Muscle of leg (tissue), 16 donors: ENCODE measurements at places on chromosomes 3 and 15. TPM values are rescaled to one million over a fixed set of nuclear protein-coding genes. Genes with fewer than 3 reads are reported as not detected.
A peak's percentile ranks its signal among the peaks of the same experiment; 100 is the strongest.

FAH gene
- total RNA-seq: 12.3 TPM

LYSMD2 gene
- total RNA-seq: 6.5 TPM

GAP43 gene
- total RNA-seq: 4.3 TPM

DNA sequence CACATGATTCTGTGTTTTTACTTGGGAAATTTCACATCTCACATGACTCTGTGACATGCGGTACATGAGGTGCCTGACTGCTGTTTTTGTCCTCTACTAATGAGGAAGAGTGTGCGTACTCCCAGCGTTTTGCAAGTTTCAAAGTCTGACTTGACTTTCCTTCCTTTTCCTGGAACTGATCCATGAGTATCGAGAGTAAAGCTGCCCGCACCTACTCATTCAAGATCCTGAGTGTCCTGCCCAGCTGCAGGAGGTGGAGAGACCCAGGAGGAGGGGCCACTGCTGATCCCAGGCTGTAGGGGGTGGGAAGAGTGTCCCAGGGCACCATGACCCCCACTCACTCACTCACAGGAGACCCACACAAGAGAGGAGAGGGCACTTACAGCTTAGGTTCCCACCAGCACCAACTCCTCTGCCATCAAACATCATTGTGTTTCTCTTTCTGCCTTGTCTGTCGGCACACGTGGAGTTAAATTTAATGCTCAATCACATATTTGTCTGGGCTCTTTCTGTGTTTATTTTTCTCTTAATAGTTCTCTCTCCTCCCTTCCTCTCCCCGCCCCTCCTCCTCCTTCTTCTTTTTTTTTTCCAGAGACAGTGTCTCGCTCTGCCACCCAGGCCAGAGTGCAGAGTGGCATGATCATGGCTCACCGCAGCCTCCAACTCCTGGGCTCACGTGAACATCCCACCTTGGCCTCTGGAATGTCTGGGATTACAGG, 1.4 kb downstream of the CCR5AS start:
- DNase-seq: peak; percentile 73

GRCh38 chr15:31325595-31326155, 960 bp upstream of the KLF13 start:
- peak; percentile 87 for DNase-seq

DNA sequence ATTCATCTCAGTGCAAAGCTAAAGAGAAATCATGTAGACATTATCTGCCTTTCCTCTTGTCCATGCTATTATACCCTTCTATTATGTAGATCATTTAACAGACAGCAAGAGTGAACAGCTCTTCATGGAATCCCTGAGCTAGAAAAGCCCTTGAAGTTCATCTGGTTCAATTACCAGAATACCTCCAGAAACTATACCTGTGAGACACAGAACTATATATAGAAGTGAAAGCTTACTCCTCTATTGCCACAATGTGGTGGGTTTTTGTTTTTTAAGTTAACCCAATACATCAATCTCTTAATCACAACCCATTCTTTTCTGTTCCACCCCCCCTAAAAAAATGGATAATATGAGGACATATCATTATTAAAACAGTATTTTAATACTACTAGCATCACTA, 347.7 kb downstream of the PLCL2 start:
- DNase-seq: no peak

DNA sequence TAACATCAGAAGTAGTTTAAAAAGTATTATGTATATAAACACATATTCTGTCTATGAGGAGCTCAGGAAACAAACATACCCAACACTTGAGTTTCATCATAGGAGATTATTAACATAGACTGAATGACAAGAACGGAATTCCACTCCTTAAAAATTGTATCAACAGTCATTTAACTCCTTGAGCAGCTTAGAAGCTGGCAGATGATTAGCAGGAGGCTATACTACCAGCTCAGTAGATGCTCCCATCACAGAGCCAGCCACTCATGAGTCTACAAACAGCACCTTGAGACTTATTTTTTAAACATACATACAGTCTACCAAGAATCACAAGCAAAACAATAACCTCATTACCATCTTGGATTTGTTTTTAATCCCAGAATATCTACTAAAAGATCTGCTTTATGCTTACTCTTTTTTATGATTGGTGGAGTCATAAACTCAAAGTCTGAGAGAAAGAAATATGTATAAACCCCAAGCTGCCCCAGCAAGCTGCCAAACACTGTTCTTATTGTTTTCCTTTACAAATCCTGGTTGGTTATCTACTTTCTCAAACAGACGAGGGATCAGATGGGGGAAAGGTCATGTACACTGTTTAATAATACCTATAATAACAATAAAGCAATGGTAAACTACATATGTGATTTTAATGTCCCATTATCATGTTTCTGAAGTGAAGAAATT, 59.5 kb downstream of the CBLB start:
- no peak for DNase-seq
